ENCODE measurements at places on chromosomes 16 and 17.

- DNase-seq: peak; percentile 83
These were observed 318.9 kb downstream of the MAP2K6 start for GRCh38 chr17:69733171-69734012.

GRCh38 chr16:1155353-1156054 is 2.6 kb downstream of the CACNA1H start:
- DNase-seq: no peak

- DNase-seq: no peak
These were observed 76.6 kb downstream of the PLCG2 start for GRCh38 chr16:81855552-81856153.

DNA sequence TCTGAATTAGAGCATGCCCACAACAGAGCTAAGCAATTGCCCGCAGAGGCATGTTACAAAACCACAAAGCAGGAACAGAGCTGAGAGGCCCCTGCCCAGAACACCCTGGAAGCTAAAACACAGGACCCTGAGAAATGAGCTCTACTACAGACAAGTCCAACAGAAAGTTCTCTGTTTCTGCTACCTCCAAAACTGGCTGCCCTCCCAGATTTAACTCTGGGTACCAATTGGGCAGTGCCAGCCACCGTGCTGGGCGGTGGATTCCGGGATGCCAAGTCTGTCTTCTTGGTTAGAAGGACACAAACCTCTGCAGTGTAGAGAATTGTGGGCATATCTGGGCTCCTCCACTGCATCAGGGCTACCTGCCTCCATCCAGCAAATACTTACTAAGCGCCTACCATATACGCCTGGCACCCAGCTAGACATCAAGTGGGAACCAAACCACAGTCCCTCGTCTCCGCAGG is 1.0 kb downstream of the CMTM4 start:
- DNase-seq: no peak

- peak; percentile 3 for DNase-seq
These were observed 296.0 kb downstream of the CEP112 start for GRCh38 chr17:65895969-65896368.

DNA sequence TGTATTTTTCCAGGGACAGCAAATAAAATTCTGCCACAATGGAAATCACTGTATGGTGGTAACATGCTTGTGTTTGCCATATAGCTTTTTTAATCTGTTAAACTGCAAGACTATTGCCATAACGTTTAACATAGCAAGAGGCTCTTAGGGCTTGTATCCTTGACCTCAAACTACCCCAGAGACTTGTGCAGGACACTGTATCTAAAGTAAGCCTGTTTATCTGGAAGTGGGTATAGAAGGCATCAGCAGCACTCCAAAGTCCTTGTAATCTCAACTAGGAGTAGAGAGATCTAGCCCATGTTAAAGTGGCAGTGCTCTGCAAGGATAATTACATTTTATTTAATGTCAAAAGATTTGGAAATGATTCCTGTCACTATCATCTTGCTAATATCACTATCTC is 1424.1 kb downstream of the CDH11 start:
- no peak for DNase-seq

- DNase-seq: peak; percentile 65
These were observed 11.4 kb downstream of the CFAP97D1 start for GRCh38 chr17:43791589-43791988.

DNA sequence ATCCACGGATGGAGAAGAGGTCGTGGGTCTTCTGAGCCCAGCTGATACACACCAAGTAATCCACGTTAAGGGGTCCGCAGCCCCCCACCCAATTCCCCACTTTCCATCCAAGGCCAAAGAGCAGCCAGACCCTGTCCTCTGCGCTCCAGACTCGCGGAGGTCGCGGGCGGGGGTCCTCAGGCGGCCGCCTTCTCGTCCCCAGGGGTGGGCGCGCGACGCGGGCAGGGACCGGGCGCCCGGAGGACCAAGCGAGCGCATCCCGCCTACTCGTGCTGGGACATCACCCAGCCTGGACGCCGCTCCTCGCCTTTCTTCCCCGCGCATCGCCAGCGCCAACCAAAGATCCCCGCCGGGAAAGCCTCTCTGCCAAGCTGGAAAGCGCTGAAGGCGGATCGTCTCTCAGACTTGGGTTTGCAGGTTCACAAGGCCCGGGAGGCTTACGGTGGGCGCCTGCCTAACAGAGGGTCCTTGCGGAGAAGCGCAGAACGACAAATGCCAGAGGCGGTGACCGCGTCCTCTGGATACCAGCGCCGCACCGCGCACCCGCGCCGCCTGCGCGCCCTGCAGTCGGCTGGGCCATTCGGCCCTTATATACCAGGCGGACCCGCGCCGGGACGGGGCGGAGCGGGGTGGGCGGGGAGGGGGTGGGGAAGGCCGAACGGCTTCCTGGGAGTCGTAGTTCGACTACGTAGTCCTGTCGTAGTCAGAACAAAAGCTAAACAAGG is 471.6 kb downstream of the SOX9 start:
- peak; percentile 81 for DNase-seq

GRCh38 chr16:29646947-29647346 is 16.1 kb upstream of the SPN start:
- DNase-seq: no peak

DNA sequence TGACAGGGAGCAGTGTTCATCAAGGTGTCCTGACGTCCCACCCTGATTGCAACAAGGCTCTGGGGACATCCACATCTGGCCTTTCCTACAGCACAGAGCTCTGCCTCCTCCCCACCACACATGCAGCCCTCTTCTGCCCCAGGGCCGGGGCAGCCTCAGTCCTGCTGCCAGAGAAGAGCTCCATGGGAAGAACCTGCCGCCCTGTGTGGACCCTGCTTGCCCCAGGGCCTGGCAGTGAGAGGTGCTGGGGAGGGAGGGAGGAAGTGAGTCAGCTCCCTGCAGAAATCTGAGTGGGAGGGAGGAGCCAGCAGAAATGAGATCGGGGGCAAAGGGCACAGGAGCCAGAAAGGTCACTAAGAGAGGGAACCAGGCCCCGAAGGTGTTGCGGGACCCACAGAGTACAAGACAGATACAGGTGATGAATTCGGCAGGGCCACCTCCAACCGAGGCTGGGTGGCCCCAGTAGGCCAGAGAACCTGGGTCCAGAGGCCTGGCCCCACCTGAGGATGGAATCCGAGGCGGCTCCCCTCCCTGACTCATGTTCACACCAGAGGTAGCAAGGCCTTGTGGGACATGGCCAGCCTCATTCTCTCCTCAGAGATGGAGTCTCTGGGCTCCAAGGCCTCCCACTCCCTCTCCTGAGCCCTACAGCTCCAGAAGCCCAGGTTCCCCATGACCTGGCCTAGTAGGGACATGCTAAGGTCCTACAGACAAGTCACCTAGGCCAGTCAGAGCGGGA is 24.8 kb downstream of the MYO18A start:
- peak; percentile 43 for DNase-seq

- DNase-seq: peak; percentile 37
These were observed 32.0 kb upstream of the DNAH17 start for GRCh38 chr17:78609191-78609641.

DNA sequence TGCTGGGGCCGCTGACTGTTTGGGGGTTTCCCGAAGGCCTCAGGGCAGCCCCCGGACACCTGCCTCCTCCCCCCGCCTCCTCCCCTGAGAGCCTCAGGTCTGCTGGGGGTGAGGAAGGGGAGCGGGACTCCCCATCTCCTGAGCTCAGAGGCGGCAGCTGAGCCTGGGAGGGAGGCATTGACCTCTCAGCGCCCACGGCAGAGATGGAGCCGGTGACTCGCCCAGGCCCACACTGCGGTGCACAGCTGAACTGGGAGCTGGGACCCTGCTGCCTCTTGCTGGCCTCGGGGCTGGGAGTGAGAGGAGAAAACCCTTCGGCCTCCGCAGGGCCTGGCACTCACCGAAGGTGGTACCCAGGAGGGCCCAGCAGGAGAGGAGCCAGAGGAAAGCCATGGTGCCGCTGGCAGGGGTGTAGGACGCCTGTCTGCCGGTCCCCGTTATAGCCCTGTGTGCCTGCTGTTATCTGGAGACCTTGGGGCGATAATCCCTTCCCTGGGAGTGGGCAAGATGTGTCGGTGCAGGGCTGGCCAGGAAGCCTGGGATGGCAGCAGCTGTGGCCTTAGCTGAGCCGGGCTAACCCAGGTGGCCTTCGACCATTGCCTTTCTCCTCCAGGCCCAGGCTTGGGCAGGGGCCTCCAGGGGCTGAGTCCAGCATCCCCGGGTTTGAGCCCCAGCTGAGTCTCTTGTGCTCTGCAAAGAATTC is at the start of gene CTRB2:
TSS of gene CTRB2 (minus strand) at position 413 of the 703 bp plus-strand sequence. CDS start at position 393, 20 bp downstream.
- no peak for DNase-seq

- DNase-seq: no peak
These were observed 493 bp downstream of the PLSCR3 start for GRCh38 chr17:7393613-7394451.

DNA sequence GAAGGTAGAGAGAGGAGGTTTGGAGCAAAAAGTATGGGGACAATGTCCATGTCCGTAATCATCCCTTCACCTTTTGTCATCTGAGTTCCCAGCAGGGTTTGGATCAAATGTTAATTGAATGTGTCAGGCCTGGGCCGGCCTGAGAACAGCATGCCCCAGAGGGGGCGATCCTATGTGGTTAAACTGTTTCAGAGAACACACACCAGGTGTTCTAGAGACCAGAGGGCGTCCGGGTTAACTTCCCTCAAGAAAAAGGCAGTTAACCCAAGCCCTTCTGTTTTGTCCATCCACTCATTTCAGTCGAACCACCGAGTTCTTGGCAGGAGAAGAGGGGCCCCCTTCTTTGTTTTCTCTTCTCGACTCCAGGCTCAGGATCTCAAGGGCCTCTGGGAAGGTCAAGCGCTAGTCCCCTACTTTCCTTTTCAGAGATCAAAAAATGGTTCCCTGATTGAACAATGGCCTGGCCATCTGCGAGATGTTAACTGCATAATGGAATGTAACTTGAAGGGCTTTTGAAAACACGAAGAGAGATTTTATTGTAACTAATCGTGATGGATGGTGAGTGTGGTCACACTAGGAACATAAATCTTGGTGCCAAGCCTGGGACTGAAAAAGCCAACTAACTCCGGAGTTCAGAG is 142.5 kb downstream of the IRX3 start:
- no peak for DNase-seq

DNA sequence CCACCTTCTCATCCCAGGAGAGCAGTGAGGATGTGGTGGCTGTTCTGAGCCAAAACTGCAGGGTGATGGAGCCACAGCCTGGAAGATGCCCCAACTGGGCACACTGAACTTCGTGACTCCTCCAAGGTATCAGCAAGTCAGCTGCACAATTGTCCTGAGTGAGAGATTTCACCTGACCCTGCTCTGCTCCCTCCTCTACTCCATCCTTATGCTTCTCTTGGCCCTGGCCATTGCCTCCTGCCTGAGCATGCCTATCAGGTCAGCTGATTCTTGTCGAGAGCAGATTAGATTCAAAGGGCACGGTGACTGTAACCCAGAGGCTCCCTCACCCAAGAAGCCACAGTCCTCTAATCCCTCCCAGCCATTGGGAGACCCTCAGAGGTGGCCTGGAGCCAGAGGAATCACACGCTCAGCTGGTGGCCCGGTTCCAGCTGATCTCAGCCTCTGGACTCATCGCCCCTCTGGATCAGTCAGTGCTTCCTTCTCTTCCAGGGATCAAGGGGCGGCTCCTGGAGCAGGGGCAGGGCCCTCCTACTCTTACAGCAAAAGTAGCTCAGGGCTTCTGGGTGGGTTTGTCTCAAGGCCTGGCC is 7.0 kb upstream of the CYB561 start:
- DNase-seq: no peak

DNA sequence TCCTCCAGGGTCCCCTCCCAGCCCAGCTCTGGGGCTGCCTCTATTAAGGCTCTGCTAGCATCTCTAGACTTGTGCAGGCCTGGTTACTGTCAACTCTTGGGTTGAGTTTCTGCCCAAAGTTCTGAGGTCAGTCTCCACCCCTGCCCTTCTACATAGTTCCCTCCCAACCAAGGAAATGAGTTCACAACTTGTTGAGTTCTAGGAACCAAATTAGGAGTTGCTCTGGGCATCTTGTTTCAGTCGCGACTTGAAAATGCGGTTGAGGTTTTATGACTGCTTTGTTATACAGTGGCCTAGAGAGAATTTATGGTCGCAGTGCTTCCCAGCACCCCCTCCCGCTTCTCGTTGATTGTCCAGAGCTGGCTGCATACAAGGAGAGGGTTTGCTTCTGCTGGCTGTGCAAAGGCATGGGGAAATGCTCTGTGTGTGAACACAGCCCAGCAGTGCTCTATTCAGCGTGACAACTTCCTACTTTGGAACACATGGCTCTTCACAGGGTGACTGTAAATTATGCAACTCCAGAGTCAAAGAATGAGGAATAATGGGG is 20.2 kb downstream of the GNAO1 start:
- no peak for DNase-seq

Measured in AG10803 (cell line).